Stimulated activated CD4-positive, alpha-beta T cell treated with anti-CD3 and anti-CD28 coated beads, Interleukin-2, amount 100 ng/mL, for 24 hours (primary cell): ENCODE measurements at places on chromosomes 13 and 19.
A peak's percentile ranks its signal among the peaks of the same experiment; 100 is the strongest.

DNA sequence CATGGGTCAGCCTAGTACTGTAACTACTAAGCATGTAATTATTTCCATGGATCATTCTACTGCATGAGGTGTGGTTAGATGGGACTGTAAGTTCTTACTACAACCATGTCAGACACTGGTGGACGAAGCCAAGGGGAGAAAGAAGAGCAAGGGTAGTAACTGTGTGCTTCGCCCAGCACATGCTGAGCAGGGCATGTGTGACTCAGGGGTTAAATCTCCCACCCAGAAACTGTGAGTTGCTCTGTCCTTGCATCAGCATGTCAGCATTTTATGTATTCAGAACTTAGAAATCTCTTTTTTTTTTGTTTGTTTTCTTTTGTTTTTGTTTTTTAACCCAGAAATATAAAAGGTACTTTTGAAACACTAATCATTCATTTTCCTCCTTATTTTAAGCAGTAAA is 436.6 kb upstream of the KLF12 start:
- DNase-seq: no peak

GRCh38 chr13:36094478-36094877 is 36.7 kb downstream of the DCLK1 start:
- no peak for DNase-seq

DNA sequence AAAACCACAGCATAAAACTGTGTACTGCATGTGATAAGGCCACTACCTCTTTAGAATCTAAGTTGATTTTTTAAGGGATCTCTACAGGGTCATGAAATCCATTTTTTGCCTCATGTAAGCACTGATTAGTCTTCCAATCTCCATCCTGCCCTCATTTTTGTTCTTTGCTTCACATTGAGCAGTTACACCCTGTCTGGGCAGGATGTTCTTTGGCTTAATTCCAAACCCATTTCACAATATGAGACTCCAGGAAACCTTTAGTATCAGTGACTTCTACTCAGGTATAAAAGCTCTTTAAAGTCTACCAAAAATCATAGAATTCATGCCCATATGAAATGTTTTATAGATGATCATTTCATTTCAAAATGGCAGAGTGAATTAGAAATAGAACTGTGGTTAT is 592.6 kb downstream of the TBC1D4 start:
- DNase-seq: no peak

- no peak for DNase-seq
Measured at GRCh38 chr13:113554333-113554700, 30.2 kb upstream of the TFDP1 start.

DNA sequence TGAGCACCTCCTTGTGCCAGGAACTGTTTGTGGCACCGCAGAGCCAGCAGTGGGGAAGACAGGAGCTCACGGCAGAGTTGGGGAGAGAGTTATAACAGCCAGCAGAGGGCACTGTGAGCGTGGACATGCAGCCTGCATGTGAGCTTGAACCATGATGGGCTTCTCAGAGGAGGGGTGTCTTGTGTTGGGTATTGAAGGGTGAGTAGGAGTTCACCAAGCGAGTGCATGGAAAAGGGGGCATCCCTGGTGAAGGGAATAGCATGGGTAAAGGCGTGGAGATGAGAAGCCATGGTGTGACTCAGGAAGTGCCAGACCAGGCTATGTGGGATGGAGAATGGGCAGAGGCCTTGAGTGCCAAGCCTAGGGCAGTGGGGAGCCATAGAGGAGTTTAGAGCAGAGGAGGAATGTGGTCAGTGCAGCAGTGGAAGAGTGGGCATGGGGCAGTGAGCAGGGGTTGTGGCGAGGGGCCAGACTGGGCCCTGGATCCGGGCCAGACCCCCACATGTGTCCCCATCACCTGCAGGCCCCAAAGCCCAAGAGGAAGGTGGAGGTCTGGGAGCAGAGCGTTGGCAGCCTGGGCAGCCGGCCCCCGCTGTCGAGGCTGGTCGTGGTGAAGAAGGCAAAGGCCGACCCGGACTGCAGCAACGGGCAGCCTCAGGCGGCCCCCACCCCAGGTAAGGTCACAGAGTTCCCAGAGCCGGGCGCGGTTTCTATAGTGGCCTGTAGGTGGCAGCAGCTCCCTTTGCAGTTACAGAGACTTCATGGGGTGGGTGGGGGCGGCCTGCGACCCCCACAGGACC is 11.8 kb upstream of the SHD start:
- peak; percentile 74 for DNase-seq

DNA sequence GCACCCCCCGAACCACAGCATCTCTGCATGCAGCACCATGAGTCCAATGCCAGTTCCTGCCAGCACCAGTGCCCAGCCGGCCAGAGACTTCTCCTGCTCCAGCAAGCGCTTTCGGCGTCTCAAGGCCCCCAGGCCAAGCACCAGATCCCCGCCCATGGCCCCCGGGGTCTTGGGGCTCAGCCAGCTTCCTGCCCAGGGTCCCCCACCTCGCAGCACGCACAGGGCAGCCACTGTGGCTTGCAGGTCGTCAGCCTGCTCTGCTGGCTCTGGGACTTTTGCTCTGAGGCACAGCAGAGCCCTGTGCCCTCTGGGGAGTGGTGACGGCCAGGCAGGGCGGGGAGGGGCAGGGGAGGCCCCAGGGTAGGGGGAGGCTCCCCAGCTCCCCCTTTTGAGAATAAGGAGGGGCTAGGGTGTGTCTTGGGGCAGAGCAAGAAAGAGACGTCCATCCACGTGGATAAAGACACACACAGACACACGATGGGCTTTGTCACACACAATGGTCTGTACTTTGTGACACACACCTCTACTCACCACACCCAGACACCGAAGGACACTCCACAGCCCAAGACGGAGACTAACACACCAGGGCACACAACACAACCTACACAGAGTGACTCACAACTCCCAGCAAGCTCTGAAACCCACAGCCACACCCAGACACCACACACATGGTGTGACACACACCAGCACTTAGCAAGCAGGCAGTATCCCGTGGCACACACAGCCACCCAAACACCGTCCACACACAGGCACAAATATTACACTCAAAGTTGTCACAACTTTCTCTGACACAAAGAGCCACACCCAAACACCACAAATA is at the start of gene KCNN4:
TSS of gene KCNN4 (minus strand) at position 268 of the 820 bp plus-strand sequence. CDS start at position 156, 112 bp downstream.
- peak; percentile 78 for DNase-seq

DNA sequence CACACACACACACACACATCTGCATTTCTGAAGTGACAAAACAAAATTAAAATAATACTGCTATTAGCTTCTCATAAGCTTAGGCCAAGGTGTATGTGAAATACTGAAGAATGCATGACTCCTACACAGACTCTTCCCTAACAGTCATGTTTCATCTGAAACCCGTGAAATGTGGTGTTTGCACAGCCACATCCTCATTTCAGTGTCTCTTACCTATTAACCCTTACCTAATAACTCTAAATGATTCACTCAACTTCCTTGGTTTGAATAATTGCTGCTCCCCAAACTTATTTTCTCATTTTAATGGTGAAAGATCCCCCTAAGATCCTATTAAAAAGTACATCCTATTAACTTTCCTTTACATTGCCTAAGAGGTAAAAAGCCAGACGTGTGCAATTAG is 117.6 kb downstream of the MIPEP start:
- no peak for DNase-seq
